ENCODE measurements at places on chromosomes 5 and 9.

- DNase-seq: no peak
Measured at GRCh38 chr9:130479587-130479986, 34.8 kb downstream of the ASS1 start.

DNA sequence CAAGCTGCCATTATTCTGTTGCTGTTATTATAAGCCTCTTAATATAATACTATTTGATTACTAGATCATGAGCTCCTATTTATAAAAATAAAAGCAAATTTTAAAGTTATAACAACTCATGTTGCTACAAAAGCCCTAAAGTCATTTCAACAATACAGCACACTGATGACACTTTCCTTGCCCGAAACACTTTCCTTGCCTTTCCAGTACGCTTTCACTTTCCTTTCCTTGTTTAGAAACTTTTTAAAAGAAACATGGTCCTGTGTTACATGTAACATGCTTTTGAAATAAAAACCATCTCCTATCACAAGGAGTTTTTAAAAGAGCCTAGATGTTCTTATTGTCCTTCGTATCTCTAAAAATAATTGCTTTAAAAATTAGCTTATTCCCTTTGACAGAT, 688.4 kb downstream of the PTPRD start:
- no peak for DNase-seq

DNA sequence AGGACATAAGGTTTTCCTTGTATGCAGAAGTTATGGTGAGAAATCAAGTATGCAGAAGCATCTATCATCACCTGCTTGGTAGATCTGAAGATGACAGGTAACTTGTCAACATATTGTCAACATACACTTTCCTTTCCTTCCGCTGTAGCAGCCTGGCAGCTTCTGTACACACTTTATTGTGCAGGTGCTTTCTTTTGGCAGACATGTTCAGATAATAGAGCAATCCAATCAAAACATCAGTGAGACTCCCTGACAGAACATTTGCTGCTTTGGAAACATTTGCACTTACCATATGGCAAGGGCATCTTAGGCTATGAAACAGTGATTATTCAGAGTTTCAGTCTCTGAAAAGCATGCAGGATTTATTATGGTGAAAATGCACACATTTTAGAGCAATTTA, 161.1 kb upstream of the CDH12 start:
- peak; percentile 81 for DNase-seq

DNA sequence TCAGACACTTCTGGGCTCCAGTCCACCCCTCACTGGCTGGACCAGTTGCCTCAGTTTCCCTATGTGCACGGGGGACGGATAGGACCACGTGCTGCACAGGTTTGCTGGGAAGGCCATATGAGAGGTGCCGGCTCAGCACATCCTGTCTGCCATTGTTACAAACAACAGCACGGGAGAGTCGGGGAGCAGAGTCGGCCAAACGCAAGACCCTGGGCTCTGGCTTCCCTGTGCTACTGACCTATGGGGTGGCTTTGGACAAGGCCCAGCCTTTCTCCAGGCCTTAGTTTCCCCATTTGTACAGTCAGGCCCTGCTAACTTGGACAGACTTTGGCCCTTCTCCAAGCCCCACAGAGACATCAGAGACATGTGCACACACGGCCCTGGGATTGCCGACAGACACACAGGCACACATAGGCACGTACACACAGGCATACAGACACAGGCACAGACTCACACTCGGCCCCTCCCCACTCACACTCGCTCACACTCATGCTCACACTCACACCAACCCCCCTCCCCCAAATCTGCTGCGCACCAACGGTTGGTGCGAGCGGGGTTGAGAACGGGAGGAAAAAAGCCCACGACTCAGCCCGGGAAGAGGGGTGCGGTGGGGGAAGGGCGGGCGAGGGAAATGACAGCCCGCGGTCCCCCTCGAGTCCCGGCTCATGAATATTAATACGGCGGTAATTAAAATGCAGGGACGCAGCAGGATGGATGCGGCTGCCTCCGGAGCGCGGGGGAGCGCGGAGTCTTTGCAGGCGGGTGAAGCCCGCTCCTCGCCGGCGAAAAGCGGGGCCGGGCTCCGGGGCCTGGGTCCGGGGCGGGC, 133.0 kb downstream of the C9orf50 start:
- DNase-seq: peak; percentile 38

GRCh38 chr5:145111420-145111819, 723.7 kb downstream of the PRELID2 start:
- DNase-seq: no peak

- no peak for DNase-seq
Measured at GRCh38 chr5:157484768-157485167, 24.8 kb downstream of the NIPAL4 start.
